ENCODE measurements at places on chromosomes 11 and 22.

DNA sequence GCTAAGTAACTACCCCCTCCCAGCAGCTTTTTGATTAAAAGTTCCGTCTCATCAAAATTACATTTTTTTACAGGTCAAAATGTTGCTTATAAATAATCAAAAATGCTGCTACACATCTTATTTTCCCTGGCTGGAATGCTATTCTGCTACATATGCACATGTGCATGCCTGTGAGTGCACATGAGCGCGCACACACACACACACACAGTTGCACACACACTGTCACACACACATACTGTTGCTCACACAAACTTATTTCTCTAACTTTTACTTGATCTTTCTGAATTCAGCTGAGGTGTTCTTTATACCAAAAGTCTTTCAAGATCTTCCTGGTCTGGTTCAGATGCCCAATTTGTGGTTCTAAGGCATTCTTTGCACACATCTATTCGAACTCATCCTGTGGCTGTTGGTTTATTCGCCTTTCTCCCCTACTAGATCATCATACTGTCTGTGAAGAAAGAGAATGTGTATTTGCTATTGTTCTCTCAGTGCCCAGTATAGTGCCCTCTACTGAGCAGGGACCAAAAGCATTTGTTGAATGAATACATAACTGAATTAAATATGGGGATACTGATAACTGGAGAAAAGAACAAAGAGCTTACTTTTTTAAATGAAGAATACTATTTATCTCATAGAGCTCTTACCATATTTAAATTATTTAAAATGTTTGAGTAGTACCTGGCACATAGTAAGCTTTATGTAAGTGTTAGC lies 68.1 kb upstream of the CCDC179 start:
- DNase-seq, result no peak

- DNase-seq, result no peak
Measured at GRCh38 chr22:23537416-23537815, 42.7 kb downstream of the IGLL1 start.

- no peak for DNase-seq
Measured at GRCh38 chr22:46969961-46970360, 207.5 kb downstream of the TBC1D22A start.

DNA sequence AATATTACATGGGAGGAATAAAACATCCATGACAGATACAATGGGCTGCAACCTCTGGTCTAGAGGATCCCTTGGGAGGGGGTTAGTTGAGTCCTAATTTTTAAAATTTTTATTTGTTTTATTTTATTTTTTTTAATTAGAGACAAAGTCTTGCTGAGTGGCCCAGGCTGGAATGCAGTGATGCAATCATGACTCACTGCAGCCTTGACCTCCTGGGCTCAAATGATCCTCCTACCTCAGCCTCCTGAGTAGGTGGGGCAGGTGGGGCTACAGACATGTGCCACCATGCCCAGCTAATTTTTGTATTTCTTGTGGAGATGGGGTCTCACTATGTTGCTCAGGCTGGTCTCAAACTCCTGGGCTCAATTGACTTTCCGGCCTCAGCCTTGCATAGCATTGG lies 43.1 kb downstream of the FDX1 start:
- no peak for DNase-seq

- DNase-seq, result no peak
Measured at GRCh38 chr11:69007975-69008381, 5.1 kb downstream of the MRGPRF start.

DNA sequence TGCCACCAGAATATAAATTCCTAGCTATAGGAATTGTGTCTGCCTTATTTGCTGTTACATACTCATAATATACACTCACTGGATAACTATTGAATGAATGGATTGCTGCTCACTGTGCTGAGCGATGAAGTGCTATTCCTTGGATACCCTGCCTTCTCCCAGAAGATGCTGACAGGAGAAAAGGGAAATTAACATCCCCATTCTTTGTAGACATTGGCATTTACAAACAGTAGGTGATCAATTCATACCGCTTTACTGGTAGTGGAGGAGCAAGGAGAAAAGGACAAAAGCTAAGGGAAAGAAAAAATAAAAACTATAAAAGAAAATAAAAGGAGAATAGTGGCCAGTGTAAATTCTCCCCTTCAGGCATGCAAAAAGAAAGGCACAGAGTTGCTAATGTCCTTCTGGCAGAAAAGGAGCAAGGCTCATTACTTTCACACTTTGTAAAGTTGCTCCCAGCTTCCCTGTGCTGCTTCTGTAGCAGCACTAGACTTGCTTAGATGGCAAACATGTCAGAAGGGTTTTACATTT lies 183.0 kb downstream of the LUZP2 start:
- no peak for DNase-seq

DNA sequence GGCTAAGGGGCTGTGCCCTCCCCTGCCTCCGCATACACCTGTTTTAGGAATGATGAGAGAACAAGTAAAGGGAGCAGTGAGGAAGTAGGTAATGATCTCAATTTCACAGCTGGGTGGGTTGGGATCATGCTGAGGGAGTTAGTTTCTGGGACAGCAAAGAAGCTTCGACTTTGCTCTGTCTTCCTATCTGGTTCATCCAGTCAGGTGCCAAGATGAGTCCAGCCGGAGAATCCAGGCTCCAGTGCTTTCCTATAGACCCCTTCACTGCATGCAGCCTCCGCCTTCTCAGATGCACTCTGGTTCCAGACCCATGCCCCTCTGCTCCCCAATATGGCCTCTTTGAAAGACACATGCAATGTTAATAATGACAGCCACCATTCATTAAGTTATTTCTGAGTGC lies 119.1 kb upstream of the NCAM1 start:
- DNase-seq, result no peak

GRCh38 chr22:35634943-35635540 lies 13.2 kb upstream of the APOL6 start:
- no peak for DNase-seq

All from stimulated activated naive CD4-positive, alpha-beta T cell treated with Interleukin-2 at 50 U/mL for 16 hours (primary cell).